ENCODE measurements at places on chromosomes 2 and 18.

DNA sequence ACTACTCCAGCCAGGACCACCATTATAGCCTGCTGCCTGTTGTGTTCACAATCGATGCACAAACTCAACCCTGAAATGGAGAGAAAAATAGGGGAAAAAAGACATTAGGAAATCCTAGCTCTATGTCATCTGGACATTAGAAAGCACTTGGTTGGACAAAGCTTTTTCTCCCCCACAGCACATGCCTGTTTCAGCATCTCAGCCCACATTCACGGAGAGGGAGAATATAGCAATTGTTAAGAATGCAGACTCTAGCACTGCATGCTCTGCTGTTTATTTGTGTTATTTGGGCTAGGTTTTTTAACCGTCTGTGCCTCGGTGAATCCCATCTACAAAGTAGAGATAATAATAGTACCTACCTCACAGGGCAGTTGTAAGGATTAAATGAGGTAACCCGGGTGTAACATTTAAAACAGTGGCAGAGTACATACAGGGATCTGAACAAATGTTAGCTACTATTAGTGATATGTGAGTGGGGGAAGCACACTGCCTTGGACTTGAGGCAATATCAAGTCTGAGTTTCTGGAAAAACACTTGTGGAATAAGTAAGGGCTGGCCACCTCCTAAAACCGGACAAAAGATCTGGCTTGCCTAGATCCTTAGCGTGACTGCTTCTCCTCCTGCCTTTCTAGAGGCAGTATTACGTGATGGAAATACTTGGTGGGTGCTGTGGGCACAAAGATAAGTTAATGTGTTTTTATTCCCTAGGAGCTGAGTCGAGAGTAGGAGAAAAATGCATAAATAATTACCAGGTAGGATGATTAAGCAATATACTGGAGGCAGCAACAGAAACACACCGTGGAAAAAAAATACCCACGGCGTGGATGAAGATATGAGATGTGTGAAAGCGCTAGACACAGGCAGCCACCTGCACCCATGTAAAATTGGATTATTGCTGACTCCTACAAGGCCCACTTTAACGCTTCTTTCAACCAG lies 1.0 kb upstream of the PPP1CB start:
- DNase-seq, result no peak

- no peak for DNase-seq
Measured at GRCh38 chr2:85988175-85988913, 99.6 kb upstream of the ST3GAL5 start.

GRCh38 chr18:69127873-69128500 lies 272.7 kb upstream of the DOK6 start:
- DNase-seq, result no peak

- DNase-seq, result no peak
Measured at GRCh38 chr2:148876595-148877402, 1.8 kb downstream of the KIF5C start.

- peak; percentile 35 for DNase-seq
Measured at GRCh38 chr2:239548965-239549595, 148.3 kb upstream of the HDAC4 start.

- DNase-seq, result no peak
Measured at GRCh38 chr2:186641807-186642321, 52.0 kb upstream of the FAM171B start.

- DNase-seq, result no peak
Measured at GRCh38 chr2:170928036-170928823, 823 bp upstream of the GORASP2 start.

GRCh38 chr2:12032975-12033374 lies 286.5 kb downstream of the LPIN1 start:
- DNase-seq, result no peak

DNA sequence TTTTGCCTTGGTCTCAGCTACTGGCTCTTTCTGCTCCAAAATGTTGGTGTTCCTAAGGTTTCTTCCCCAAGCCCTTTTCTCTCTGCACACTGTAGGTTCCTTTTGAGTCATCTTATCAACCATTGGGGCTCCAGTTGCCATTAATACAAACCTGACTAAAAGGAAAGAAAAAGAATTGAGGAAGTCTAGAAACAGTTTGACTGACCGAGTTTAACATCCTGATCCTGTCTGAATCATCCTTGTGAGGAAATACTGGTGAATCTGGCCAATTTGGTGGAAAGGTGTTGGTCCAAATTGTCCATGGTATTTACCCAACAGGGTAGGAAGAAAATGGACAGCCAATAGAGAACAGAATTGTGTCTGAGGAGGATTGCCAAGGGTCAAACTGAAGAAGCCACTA lies 38.3 kb downstream of the CRYGD start:
- DNase-seq, result no peak

DNA sequence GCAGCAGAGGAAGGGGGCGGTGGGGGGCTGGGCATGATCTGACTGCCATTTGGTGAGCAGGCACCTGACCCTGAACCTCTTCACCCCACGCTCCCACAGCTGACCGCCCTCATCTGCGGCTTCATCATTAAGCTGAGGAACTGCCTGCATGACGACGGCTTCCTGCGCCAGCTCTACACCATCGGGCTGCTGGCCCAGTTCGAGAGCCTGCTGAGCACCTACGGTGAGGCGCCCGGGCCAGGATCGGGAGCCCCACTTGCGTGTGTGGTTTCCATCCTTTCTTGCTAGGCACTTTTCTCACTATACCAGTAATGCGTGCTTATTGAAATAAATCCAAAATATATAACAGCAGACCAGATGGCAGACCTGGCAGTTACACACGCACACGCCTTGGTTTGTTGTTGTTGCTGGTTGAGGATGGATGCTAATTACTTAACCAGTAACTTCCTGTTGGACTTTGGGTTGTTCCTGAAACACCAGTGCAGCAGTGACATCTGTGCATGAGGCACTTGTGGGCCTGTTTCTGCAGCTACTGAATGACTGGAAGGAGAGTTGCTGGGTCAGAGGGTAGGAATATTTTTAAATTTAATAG lies 43.7 kb downstream of the COA5 start:
- no peak for DNase-seq

- no peak for DNase-seq
Measured at GRCh38 chr18:12552879-12553242, 105.0 kb downstream of the SPIRE1 start.

DNA sequence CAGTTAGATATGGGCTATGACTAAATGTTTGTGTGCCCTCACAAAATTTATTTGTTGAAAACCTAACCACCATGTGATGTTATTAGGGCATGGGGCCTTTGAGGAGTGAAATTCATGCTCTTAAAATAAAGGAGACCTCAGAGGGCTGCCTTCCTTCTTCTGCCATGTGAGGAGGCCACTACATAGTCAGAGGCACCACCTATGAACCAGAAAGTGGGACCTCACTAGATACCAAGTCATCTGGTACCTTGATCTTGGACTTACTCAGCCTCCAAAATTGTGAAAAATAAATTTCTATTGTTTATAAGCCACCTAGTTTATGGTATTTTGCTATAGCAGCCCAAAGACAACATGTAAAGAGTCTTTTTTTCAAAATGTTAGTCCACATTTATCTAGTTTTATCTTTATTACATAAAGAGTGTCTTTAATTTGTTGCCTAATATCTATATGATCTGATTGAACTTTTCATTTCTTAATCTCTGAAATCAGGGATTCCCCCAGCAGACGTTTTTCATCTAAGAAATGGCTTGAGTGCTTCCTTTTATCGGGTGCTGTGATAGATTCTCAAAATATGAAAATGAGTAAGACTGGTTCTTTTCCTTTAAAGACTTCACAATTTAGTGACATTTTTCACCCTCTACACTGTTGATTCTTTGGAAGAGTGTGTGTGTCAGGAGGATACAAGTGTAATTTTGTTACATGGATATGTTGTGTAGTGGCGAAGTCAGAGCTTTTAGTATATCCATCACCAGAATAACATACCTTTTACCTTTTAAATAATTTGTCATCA lies 34.2 kb downstream of the PMS1 start:
- DNase-seq, result no peak
